ENCODE measurements at places on chromosomes 7 and 10. TPM values are rescaled to one million over a fixed set of nuclear protein-coding genes. Genes with fewer than 3 reads are reported as not detected.

Gene CPA1
- total RNA-seq, result 1.0 TPM

Gene CRYGN
- 0.11 TPM for total RNA-seq

Gene ZNF239
- total RNA-seq, result 1.9 TPM

Gene KCNH2
- total RNA-seq, result 163 TPM

Gene THSD7A
- 3.6 TPM for total RNA-seq

Gene NYAP1
- 0.76 TPM for total RNA-seq

Gene ADIRF
- 69.0 TPM for total RNA-seq

Gene STAG3
- total RNA-seq, result 0.91 TPM

Gene PAPSS2
- 15.3 TPM for total RNA-seq

Gene CLCN1
- total RNA-seq, result not detected

Gene MBL2
- not detected for total RNA-seq

Gene HOXA9
- total RNA-seq, result not detected

Gene WDFY4
- total RNA-seq, result 2.4 TPM

Gene H2BK1
- total RNA-seq, result not detected

Gene CTBP2
- total RNA-seq, result 37.6 TPM

Data from right cardiac atrium (tissue), 5 donors.